SW 1271 (cell line): ENCODE measurements at places on chromosomes 5 and 9.

GRCh38 chr9:109342878-109343277 lies 22.0 kb upstream of the EPB41L4B start:
- DNase-seq, result no peak

DNA sequence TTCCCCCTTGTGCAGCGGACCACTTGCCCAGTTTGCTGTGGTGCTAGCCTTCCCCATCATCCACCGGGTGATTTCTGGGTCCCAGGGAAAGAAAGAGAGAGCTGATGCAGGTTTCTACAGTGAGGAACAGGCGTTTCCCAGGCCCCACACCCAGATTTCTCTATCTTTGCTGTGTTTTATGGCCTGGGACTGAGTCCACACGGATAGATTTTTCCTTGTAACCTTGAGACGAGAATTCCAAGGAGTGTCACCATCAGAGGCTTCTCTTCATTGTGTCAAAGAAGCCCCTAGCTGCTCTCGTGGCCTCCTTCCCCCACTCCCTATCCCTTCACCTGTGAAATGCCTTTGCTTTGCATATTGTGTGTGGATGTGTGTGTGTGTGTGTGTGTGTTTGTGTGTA lies 21.2 kb upstream of the FGFR4 start:
- DNase-seq, result no peak

DNA sequence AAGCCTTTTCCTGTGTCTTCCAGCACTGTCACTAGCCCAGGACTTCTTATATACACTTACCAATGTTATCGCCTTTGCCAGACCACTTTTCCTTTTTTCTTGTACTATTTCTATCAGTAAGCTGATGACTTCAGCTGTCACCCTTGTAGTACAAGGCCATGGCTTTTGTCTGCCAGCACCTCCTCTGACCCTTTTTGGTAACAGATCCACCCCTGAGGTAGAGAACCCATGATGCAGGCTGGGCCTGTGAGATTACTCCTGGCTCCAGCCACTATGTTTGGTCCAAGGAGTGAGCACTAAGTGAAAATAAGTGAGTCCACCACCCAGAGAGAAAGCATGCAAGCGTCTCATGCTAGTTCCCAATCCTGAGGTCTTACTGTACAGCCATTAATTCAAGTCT lies 406.7 kb downstream of the MLLT3 start:
- DNase-seq, result no peak

- no peak for DNase-seq
These were observed 189.0 kb upstream of the PUM3 start for GRCh38 chr9:3032898-3033297.

- DNase-seq, result no peak
These were observed 187.7 kb downstream of the ENC1 start for GRCh38 chr5:74452856-74453255.

DNA sequence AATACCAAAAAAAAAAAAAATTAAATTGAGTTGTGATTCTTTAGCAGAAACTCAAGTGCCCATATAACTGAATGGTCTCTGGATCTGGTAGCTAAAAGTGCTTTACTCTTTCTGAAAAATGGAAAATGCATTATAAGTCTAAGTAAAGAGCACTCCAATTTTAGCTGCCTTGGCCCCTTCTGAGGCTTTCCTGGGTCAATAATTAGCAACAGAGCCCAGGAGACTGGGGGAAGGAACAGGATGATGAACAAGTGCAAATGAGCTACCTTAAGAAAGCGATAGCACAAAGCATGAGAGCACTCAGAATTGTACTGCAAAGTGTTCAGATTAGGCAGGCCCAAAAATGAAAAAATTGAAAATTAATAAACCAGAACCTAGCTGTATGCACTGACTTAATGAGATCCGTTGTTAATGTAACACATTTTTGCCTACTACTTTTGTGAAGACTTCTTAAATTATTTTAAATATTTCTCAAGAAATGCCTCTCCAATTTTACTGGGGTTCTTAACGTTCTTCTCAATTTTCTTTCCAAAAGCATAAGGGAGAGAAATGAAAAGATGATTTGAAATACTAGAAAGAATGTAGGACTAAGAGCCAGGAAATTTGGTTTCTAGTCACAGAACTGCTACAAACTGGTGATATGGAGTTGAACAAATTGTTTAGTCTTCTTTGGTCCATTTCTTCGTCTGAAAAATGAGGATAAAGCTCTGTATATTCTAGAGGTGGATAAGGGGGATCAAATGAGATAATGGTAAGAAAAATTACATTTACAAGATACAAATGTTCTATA lies 566.1 kb downstream of the PDE4D start:
- DNase-seq, result no peak

DNA sequence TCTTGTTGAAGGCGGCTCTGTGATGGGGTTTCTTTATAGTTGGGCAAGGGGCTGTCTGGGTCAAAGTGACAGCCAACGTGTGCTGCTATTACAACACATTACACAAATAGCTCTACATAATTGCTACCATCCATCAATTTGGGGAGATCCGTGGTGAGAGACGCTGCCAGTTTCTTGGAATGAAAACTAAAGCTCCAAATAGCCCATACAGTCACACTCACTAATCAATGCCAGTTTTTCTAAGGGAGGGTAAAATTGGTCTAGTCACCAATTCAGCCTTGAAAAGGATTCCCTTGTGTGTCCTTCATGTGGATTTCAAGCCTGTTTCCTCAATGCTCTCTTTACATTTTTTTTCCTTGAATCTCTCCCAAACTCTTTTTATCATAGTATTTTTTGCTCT lies 343.3 kb upstream of the KLF4 start:
- DNase-seq, result no peak

DNA sequence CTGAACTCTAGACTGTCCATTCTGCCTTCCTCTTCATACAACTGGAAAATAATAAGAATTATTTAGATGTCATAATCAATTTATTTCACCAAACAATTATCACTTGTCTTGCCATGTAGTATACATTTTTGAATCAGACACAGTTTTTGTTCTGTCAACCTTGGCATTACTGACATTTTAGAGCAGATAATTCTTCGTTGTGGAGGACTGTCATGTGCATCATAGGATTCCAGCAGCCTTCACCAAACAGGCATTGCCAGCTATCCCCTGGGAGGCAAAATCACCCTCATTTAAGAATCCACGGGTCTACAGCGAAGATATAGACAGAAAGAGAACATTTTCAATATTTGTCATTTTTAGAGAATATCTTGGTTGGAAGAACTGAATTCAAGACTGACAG lies 293.9 kb downstream of the KDM4C start:
- no peak for DNase-seq

DNA sequence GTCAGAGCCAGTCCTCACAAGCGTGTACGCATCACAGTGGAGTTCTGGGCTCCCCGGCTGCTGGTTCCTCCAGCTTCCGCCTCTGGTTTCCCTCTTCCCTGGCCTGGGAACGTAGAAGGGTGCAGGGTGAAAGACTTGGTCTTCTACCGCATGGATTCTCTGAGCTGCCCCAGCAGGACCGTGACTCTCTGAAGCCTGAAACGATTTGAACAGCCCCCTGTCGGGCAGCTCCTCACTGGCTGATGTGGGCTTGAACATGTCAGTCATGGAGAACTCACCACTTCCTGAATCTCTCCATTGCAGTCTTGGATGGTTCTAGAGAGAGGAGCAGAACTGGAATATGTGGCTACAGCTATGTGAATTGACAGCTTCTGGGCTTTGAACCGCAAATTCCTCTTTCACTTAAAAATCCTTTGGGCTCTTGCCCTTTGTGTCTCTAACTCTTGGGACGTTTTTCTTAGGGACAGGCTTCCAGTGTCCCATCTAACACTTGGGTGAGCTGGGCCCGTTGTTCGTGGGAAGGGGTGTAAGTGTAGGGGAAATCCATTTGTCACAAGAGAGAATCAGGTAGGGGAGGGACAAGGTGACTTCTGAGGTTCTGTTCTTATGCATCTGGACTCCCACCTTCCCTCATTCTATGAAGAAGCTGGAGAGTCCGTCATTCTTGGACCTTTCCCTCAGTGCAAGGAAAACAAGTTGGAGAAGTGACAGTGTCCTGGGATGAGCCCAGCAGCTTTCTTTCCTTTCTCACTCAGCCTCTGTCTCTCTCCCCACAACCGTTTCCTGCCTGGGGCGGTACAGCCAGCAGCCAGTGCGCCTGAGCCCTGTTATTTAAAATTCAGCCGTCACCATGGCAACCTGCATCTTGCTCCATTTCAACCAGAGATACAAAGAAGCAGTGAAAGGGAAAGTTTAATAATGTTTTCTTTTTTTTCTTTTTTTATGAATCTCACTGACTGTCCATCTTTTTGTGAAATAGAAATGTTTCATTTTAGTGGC lies 84.7 kb downstream of the PTTG1 start:
- DNase-seq, result no peak

DNA sequence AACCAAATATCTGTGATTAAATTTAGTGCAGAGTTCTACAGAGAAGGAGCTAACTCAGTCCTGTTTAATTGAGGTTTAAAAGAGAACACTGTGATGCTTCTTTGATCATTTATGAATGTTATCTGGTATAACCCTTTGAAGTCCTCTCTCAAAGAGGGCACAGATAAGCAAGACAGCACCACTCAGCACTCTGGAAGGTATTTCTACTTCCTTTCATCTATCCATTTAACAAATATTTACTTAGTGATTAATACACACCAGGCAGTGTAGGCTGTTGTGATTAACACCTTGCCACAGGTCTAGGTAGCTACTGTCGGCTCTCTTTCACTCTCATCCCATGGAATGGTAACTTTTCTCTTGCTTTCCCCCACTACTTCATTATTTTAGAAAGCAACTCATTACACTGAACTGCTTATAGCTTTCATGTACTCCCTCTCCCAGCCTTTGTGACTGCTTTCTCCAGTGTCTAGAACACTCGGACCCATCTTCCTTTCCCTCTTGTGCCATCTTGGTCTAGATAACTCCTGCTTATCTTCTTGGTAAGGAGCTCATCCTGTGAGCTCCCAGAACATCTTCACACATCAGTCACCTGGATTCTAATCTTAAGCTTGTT lies 54.7 kb downstream of the GLDC start:
- DNase-seq, result no peak

GRCh38 chr9:28616310-28616709 lies 1043.0 kb upstream of the C9orf72 start:
- no peak for DNase-seq

GRCh38 chr5:150574818-150575547 lies 65.5 kb upstream of the SYNPO start:
- DNase-seq, result no peak

- DNase-seq, result no peak
These were observed 11.5 kb downstream of the GABRA6 start for GRCh38 chr5:161697001-161697400.

GRCh38 chr9:37337301-37337890 lies 85.1 kb upstream of the GRHPR start:
- no peak for DNase-seq

GRCh38 chr5:135064235-135064570 lies 30.2 kb upstream of the PITX1 start:
- no peak for DNase-seq
